ENCODE measurements at places on chromosomes 3 and 15.

DNA sequence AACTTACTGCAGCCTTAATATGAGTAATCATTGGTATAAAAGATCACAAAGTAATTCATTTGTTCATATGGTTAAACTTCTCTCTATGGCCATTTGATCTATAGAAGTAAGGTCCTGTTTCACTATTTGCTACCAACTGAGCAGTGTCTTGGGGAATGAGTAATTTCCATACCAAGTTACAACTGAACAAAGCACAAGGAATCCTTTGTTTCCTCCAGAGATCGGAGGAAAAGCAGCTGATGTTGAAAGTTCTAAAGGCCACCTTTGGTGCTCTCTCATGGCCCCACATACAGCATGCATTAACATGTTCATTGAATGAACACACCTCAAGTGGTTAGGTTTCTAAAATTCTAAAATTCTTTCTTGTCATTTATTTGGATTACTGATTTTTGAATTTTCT lies 7.1 kb upstream of the CNTN3 start:
- no peak for DNase-seq

DNA sequence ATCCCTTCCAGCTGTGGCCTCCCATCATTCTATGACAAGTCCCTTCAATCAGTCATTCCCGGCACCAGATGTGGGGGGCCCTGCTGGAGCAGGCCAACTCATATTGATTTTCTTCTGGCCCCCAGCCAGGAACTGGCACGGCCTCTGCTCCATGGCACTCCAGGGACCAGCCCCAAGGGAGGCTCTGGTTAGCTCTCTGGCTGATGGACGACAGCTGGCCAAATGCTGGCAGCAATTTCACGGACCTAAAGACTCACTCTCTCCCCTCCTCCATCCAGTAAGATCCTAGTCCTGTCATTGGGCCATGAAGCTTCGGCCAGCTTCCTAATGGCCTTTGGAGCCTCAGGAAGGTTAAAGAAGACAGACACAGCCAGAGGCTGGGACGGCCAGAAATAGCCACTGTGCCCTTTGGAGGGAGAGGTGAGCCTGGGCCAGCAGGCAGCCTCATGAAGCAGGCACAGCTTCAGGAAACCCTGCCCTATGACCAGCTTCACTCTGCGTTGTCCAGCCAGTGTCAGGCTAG lies 131.0 kb downstream of the MEX3B start:
- DNase-seq, result no peak

DNA sequence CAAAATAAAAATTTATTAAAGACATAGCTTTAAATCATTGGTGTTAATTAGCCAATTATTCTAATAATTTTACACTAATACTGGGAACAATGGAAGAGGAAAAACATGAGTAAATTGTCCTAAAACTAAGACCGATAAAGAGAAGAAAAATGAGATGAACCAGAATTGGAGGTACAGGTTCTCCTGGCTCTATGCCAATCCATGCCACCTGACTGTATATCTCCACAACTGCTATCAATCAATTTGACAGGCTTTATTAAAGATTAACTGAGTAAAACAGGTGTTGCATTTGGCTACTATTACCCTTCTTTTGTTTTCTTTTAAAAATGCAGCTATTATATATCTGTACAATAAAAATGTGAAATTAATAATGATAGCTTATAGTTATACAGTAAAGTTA lies 850.0 kb downstream of the CADM2 start:
- no peak for DNase-seq

GRCh38 chr3:8276056-8276455 lies 225.6 kb upstream of the LMCD1 start:
- no peak for DNase-seq

DNA sequence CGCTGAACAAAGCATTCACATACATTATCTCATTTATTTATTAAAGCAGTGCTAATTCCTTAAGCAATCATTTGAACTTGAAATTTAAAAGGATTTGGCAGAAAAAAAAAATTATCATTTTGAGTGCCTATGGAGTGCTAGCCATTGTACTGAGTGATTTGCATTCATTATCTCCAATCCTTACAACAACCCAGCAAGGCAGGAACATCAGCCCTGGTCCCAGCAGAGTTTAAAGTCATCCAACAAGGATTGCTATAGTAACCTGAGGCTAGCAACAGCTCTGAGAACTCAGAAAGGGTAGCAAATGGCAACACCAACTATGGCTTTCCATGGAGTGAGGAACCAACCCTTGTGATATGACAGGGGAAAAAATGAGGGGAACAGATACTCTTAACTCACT lies 237.6 kb upstream of the SETMAR start:
- DNase-seq, result no peak

- DNase-seq, result peak; percentile 57
Measured at GRCh38 chr3:50100386-50100785, 11.7 kb downstream of the RBM5 start.

DNA sequence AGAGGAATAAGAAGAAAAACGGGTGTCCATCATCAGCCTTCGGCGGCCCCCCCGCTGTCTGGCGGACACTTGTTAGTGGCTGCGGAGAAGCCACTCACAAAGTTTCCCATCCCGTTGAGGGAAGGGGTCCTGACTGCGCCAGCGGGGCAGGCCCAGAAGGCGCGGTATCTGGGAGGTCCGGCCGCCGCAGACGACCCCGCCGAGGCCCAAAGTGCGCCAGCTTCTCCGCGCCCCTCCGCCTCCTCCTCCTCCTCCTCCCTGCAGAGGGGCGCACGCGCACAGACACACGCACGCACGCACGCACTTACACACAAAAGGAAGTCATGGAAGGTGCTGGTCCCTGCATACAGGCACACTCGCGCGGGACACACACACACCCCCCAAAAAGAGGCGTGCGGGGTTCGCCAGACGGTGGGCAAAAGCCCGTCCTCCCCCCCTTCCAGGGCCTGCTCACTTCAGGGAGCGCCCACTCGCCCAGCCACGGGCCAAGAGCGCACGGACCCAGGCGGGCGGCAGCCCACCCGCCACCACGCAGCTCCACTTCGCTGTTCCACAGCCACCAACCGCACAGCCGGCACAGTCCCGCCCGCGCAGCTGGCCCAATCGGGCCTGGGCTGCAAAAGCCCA lies 18.0 kb downstream of the ZNF148 start:
- DNase-seq, result peak; percentile 53

GRCh38 chr15:93372208-93372864 lies 283.3 kb upstream of the RGMA start:
- no peak for DNase-seq

DNA sequence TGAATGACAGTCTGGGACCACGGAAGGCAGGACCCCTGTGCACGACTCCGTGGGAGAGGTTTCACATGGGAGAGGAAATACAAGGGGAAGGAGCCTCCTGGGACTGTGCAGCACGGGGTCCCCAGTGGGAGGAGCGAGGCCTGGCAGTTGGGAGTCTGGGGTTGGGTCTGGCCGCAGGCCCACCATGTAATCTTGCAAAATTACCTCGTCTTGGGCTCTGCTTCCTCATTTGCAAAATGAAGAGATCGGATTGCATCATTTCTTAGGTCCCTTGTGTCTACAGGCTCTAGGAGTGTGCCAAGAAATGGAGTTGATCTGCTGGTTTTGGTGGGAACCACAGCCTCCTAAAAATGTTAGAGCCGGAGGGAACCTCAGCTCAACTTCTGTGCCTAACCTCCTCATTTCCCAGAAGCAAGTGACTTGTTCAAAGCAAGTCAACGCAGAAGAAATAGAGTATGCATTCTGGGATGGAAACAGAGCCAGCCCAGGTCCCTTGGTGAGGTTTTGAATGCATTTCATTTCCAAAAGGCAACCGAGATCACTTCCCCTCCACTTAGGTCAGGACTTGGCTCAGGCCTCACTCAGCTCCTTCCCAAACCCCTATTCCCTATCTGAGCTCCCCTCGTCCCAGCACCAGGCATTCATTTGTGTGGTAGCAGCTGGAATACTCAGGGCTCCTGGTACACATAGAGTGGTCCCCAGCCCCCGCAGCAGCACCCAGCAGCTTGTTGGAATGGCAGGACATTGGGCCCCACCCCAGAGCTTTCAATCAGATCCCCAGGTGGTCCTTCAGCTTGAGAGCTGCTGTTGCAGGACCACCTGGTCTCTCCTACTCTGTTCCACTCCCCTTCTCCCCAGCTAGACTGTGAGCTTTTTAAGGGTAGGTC lies 267.7 kb downstream of the XXYLT1 start:
- DNase-seq, result peak; percentile 22

- no peak for DNase-seq
Measured at GRCh38 chr3:56921573-56922453, 120.1 kb upstream of the ARHGEF3 start.
